ENCODE measurements at places on chromosomes 13 and 19.

DNA sequence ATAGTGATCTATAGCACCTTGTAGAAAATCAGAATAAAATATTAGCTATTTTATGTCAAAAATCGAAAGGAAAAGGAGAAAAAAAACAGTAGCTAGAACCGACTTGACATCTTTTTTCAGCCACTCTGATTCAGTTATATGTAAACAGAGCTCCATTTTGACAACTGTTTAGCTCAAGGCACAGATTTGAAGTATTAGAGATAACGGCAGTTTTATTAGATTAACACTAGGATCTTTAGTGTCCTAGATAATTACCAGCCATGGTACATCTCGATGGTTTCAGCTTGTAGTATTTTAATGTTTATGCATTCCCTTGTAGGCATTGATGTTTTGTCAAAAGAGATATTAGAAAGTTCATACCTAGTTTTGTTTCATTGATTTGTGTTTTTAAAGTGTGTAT, 67.3 kb downstream of the PCDH17 start:
- no peak for DNase-seq

DNA sequence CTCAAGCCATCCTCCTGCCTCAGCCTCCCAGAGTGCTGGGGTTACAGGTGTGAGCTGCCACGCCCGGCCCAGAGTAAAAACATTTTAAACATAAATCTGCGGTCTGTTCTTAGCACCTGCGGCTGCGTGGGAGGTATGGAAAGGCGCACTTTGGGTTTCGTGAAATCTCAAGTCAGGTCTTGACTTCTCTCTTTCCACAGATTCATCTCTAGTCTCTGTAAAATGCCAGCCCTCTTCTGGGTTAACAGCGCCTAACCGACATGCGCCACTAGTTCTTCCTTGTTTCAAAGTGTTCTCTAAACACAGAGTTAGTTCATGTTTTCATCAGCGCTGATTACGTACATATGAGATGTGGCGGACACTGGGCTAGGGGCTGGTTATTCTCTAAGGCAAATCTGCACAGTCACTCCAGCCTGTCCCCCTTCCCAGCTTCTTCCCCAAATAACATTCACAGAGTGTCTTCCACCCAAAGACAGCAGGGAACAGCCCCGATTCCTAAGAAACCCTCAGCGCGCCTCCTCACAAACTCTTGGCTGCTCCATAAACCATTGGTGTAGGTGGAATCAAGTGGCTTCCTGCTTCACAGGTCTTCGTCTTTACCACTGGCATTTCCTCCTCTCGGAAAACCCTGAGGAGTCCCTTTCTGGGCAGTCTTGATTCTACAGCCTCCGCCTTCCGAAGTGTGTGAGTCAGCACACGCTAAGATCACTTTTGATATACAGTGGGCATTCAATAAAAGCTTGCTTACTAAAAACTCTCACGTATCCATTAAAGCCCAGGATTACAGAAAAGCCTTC, 1.4 kb downstream of the PARP4 start:
- DNase-seq, result peak; percentile 93

DNA sequence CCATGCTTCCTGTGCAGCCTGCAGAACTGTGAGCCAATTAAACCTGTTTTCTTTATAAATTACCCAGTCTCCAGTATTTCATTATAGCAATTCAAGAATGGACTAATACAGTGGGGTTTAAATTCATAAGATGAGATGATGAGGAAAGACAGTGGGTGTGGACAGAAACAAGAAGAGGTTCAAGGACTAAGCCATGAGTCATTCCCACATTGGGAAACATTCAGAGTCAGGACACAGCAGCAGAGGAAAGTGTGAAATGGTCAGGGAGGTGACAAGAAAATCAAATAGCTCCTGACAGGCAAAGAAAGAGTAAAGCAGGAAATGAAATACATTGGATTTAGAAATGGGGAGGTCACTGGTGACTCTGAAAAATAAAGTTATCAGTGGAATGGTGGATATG, 9.1 kb downstream of the ZNF841 start:
- peak; percentile 7 for DNase-seq

DNA sequence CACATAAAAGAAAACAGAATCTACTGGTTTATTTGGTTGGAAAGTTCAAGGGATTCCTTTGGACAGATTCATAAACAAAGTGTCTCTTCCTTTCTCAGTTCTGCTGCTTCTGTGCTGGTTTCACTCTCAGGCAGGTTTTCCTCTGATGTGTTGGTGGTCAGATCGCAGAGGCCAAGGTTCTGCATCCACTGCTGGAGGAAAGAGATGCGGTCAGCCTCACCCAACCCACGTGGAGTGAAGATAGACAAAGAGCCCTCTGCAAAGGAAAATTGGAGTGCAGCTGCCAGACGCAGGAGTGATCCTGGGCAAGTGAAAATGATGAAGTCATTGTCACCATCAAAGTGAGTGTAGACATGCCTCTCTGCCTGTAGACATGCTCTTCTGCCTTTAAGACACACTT, 352.0 kb downstream of the TSHZ3 start:
- no peak for DNase-seq

- DNase-seq, result no peak
Observed at GRCh38 chr19:33273065-33273736, 29.1 kb downstream of the CEBPA start.

GRCh38 chr13:100941377-100942368, 267.1 kb upstream of the TMTC4 start:
- no peak for DNase-seq

DNA sequence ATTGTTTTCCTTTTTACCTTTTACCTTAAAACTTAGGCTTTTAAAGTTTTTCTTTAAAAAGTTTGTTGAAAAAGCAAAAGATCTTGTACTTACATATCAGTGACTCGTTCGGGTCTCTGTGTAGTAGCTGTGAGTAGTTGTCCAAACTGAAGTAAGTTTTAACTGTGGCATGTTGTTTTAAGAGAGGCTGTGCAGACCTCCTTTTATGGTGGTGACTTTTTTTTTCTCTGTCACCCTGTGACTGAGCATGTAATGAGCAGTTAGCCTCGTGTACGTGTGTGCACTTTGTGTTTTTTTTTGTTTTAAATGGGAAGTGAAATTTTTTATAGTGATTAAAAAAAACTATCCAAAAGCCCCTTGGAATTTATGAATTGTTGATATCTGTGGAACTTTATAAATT, at the start of gene GPR183:
Gene GPR183, minus strand, starts transcription at position 153 of the 400 bp plus-strand sequence. CDS start 11,254 bp downstream, outside the sequence.
- peak; percentile 75 for DNase-seq

DNA sequence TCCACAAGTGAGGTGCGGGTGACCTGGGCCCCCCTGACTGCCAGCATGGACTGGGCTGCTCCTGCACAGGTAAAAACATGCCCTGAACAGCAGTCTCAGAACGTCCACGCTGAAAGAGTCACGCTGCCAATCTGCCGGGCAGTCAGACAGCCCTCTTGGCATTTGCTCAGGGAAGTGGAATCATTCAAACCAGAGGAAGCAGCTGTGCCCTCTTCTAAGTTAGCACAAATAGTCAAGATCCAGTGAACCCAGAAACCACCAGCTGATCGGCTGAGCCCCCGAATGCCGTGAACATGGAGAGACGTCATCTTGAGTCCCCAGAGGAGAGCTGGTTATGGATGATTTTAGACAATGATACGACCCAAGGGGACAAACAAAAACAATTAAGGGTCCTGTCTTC, 34.4 kb downstream of the KLF2 start:
- no peak for DNase-seq

DNA sequence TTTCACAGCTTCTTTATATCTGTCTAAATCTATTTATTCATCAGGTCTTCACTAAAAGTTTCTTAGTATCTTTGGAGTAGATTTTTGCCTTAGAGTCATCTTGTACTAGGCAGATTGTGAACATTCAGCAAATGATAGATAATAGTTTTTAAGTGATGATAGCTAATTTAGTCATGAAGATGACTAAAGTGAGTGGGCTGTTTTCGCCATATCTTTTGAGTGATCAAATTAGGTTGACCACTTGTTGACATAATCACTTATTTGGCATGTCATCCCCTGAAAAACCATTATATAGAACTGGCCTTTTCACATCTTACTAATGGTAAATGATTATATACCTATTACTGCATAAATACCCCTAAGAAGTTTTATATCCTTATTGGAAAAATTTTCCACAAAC, 999.2 kb downstream of the PCDH17 start:
- no peak for DNase-seq

DNA sequence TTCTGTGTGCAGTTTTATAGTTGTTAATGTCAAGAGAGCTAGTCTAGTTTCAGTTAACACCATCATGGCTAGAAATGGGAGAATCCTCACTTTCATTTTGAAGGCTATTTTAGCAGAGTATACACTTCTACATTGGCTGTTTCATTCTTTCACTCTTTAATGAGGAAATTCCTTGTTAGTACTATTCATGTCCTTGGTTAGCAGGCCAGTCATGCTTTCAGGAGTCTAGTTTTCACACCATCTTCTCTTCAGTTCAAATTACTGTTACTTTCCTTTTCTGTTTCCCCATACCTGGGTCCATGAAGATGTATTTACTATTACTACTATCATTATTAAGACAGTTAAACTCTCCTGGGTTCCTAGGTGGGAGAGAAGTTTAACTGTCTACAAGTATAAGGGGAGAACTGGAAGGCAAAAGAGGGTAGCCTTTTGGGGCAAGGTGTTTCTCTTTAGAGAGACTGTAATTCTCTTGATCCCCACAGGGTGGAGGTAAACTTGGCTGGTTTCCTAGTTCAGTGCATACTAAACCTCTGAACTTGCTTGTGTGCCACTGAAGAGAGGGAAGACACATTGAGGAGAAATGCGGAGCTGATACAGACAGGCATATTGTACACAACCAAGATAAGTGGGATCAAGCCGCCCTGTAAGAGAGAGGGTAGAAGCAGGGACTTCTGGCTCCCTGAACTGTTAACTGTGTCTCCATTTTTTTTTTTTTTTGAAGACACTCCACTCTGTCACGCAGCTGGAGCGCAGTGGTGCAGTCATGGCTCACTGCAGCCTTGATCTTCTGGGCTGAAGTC, 41.3 kb upstream of the IGFL4 start:
- DNase-seq, result peak; percentile 71

DNA sequence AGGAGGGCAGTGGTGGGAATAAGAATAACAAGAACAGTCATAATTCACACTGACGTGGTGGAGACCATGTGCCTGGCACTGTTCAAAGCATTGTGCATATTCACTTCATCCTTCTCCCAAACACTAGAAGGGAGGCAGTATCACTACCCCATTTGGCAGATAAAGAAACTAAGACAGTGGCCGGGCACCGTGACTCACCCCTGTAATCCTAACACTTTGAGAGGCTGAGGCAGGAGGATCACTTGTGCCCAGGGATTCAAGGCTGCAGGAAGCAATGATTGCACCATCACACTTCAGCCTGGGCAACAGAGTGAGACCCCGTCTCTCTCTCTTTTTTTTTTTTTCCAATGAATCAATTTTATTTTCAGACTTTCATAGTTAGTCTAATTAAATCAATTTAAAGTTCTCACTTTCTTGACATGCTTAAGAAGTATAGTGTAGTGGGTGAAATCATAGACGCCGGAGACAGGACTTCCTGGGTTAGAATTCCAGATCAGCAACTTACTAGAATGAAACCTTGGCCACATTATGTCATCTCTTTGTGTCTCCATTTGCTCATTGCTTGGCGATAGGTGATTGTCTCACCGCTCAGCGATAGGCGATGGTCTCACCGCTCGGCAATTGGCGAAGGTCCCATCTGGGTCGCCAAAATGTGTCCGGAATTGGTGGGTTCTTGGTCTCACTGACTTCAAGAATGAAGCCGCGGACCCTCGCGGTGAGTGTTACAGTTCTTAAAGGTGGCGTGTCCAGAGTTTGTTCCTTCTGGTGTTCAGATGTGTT, 5.3 kb upstream of the ATG4D start:
- DNase-seq, result no peak

- no peak for DNase-seq
Observed at GRCh38 chr13:75839406-75839805, 203.3 kb downstream of the LMO7 start.

DNA sequence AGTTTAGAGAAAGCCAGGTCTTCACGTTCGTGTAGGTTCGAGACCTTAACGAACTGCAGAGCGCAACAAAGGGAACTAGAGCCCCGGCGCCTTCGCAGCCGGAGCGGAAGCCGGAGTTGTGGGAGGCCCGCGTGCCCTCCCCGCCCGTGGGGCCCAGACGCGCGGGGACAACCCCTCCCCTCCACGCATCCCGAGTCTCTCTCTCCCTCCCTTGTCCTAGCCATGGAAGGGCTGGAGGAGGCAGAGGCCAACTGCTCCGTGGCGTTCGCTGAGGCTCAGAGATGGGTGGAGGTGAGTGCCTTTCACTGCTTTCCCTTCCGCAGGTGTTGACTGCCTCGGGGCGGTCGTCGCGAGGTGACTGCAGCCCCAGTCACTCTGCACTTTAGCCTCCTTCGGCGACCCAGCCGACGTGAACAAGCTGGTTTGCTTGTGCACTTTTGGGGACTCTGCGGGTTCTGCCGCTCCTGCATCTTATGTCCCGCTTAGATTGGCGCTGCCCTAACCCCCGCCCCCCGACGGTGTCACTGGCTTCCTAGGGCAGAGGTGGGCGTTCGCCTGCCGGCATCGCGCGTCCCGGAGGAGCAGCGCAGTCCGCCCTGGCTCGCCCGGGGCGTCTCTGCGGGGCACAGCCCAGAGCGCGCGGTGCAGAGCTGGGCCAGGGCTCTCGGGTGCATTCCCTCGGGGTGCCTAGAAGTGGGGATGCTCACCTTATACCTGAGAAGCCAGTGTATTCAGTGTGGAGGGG, 478 bp downstream of the LMO7 start:
- DNase-seq, result peak; percentile 65

- peak; percentile 1 for DNase-seq
Observed at GRCh38 chr19:23203841-23204344, 46.3 kb downstream of the ZNF724 start.

DNA sequence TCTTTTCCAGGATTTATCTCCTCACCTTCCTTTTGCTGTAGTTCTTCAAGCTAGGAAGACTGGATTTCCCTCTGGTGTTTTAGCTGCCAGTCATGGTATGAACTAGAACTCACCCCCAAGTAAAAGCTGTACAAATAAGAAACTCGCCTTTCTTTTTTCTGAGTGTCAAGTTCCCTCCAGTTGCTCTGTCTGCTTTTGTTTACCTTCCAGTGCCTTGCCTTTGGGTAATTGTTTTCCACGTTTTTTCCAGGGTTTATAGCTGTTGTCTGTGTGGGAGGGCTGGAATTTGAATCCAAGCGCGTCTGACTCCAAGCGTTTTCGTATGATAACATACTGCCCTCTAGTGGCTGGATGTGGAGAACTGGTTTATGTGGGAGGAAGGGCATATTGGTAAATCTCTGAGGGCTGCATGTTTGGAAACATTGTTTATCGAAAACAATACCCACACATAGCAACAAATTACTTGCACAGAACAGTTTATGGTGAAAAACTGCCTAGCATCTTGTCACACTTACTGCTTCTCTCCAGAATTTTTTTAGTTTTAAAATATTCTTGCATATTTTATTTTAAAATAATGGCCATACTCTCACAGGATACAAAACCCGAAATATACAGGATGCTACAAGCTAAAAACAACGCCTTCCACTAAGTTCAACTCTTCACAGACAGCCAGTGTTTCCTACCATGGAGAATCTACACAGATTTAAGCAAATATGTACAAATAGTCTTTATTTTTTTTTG, 19.2 kb downstream of the RCN3 start:
- peak; percentile 90 for DNase-seq

All from EH (cell line).